Cerebellar nuclear complex (tissue), 1 donor: ENCODE measurements at places on chromosomes 13 and 19.

DNA sequence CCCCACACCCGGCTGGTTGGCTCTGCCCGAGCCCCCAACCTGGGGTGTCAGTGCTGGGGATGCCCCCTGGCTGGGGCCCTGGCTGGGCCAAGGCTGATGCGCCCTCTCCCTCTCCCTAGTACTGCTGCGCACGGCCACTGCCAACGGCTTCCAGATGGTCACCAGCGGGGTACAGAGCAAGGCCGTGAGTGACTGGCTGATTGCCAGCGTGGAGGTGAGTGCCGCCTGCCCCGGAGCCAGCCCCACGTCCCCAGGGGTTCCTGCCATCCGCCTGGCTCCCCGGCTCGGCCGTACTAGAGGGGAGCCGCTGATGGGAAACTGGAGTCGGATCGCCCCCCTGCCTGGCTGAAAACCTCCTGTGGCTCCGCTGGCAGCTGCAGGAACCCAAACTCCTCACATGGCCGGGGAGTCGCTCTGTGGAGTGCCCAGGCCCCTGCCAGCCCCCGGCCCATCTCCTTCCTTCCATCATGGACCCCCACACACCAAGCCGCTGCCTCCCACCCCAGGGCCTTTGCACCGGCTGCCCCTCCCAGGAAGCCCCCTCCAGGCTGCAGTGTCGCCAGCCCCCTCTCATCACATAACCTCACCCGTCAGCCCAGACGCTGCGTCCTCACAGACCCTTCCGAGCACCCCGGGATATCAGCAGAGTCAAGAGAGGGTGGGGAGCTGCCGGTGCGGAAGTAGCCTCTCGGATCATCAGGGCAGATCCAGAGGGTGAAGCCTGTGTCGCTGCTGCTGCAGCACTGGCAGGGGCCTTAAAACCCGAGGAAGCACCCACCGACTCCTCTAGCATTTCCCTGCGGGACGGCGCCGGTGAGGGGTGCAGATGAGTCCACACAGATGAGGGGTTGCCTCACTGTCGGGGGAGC, 10.6 kb downstream of the NCLN start:
- peak; percentile 26 for DNase-seq

GRCh38 chr13:42367831-42368230, 95.9 kb downstream of the AKAP11 start:
- DNase-seq: no peak

DNA sequence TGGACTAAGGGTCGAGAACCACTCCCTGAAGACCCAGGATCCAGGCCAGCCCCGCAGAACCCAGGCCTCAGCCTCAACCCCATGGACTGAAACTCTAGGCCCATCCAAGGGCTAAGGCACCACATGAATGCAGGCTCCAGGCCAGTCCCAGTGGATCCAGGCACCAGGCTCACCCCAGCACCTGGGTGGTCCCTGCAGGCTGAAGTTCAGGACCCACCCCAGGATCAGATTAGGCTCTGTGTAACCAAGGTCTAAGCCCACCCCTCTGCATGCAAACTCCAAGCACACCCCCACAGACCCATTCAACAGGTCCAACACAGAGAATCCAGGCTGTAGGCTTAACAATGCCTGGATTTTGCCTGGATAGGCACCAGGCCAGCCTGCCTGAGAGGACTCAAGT, 1876.2 kb downstream of the PCDH9 start:
- no peak for DNase-seq

DNA sequence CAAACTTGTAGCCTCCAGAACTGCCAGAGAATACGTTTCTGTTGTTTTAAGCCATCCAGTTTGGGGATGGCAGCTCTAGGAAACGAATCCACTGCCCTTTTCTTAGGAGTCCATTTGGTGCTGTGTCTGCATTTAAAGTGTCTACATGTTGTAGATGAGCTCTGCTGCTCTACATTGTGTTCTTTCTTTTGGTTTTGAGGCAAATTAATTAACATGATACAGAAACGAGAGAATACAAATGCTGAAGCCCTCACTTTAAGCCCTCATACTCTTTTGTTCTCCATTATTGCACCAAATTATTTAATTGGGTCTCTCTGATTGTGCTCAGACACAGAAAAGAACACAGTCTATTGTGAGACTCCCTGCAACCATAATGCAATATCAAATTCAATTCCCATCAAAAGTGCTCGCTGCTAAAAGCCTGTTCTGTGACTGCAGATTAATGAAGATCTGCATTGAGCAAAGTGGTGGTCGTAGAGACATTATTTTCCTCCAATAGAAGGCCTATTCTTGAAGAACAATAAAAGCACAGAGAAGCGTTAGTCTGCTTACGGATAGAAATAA, 166.3 kb upstream of the SOX21 start:
- no peak for DNase-seq

DNA sequence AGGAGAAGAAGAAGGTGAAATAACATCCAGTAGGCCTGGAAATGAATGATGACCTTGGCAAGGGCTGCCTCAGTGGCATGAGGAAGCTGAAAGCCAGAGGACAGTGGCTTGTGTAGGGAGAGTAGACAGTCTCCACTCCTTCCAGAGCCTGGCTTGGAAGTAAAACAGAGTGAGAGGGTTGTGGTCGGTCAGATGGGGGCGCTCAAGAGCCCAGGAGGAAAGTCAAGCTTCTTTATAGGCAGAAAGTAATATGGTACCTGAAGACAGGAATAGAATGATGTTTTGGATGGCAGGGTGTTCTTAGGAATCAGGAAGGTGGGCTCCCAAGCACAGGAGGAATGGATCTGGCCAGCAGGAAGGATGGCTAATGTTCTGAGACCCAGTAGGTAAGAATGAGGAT, 75.1 kb upstream of the TSC22D1 start:
- no peak for DNase-seq

DNA sequence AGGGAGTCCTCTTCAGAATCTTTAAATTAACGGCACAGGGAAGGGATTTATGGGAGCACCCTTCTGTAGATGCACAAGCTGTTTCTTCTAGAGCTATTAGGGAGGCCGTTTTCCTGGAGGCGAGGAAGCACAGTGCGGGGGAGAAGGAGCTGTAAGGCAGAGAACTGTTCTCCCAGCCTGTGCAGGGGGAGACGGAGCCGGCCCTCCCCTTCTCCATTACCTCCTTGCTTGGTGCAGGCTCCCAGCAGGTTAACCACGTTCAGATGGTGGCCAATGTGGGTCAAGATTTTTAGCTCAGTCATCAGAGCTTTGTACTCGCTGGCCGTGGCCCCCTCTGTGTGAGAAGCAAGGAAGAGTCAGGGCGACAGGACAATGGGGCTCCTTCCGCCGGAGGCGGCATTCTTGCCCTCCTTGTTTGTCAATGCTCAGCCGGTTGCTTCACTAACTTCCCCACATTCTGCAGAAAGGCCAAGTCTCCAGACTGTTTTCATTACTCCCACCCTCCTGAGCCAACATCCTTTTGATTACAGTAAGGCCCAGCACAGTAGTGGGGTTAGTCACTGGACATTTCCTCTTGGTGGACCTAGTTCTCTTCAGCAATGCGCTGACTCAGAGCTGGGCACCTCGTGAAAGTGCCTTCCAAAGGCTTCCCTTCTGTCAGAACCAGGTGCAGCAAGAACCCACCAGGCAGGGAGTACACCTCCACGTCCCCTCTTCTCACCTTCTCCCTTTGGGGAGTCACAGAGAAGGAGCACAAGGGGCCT, 165.4 kb downstream of the FLT1 start:
- no peak for DNase-seq

GRCh38 chr19:46954993-46955812, 64.4 kb upstream of the NPAS1 start:
- no peak for DNase-seq

DNA sequence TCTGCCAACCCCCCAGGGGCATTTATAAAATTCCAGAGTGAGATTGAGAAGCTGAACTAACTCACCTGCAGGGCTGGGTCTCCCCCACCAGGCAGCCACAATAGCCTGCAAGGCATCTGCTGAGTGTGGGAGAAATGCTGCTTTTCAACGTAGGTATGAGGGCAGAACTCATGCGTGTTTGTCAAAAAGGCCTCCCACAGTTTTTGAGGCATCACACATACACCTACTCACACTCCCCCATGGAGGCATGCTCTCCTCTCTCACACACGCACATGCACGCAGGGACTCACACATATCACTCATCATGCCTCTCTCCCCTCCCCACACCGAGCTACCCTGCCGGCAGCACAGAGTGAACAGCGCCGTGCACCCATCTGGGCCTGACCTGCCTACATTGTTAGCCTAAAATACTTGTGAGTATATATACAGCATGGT, 390.5 kb downstream of the FGF9 start:
- DNase-seq: no peak

- no peak for DNase-seq
Measured at GRCh38 chr13:51635137-51635878, 51.0 kb downstream of the WDFY2 start.

DNA sequence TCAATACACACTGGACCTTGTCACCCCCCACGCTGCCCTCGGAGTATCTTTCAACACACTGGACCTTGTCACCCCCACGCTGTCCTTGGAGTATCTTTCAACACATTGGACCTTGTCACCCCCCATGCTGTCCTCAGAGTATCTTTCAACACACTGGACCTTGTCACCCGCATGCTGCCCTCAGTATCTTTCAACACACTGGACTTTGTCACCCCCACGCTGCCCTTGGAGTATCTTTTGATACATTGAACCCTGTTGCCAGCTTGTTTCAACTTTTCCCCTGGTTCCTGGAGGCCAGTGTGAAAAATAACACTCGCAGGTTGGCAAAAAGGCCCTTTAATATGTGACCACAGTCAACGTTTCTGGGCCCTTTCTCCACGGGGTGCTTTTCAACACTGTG, 247.8 kb downstream of the TEX29 start:
- DNase-seq: no peak

GRCh38 chr13:83716121-83716520, 166.2 kb downstream of the SLITRK1 start:
- no peak for DNase-seq
